Activated naive CD4-positive, alpha-beta T cell treated with anti-CD3 and anti-CD28 coated beads for 36 hours (primary cell): ENCODE measurements at places on chromosomes 7 and 10.

- no peaks in the 10 kb centered on the region for H3K27me3 ChIP-seq
- H3K4me3 ChIP-seq: no peak overlapping the region
- H3K36me3 ChIP-seq: no peaks in the 10 kb centered on the region
These were observed 33.5 kb downstream of the LYZL2 start for GRCh38 chr10:30596013-30596412.

DNA sequence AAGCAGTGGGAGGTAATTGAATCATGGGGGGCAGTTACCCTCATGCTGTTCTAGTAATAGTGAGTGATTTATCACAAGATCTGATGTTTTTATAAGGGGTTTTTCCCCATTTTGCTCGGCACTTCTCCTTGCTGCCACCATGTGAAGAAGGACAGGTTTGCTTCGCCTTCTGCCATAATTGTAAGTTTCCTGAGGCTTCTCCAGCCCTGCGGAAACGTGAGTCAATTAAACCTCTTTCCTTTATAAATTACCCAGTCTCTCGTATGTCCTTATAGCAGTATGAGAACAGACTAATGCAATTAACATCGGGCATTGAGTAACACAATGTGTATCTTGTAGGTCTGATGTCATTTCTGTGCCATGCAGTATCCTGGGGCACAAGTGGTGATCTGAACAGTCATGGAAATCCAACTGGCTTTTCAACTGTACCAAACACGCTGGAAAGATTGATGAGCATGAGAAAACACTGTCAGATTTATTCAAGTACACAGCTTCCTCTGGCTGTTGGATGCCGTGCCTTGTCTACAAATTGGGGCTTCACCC lies 208.6 kb upstream of the KIAA1217 start:
- H3K36me3 ChIP-seq: no peaks in the 10 kb centered on the region
- H3K27ac ChIP-seq: no peak overlapping the region
- H3K27me3 ChIP-seq: no peaks in the 10 kb centered on the region
- no peak overlapping the region for H3K4me3 ChIP-seq
- DNase-seq: no peak

DNA sequence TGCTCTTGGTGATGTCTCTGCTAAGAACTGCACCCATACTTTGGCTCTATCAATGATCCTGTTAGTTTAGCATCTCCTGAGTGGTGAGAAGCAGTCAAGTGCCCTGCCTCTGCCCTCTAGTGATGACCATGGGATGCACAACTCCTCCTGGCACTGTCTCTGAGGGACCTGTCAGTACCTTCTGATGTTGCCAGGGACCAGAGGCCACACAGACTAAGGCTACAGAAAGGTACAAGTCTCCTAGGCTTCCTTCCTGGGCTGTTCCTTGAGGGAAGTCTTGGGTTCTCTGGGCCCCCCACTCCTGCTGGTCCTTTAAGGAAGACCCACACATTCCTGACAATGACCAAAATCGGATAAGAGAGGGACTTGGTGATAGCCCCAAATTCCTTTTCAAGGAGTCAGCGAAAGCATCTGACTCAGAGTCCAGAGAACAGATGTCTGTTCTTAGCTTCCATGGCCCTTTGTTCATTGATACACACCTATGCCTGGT lies 15.3 kb downstream of the NKX2-3 start:
- no peaks in the 10 kb centered on the region for H3K4me1 ChIP-seq
- H3K4me3 ChIP-seq: no peak overlapping the region
- no peak overlapping the region for H3K27ac ChIP-seq
- peak; percentile 40 for DNase-seq

- no peaks in the 10 kb centered on the region for H3K36me3 ChIP-seq
- H3K4me1 ChIP-seq: peaks cover 20% of the 10 kb centered on the region
- H3K27ac ChIP-seq: no peak overlapping the region
- H3K27me3 ChIP-seq: no peaks in the 10 kb centered on the region
These were observed 186.9 kb upstream of the ADO start for GRCh38 chr10:62617652-62618051.

- H3K4me1 ChIP-seq: no peaks in the 10 kb centered on the region
- peak; percentile 37 for DNase-seq
- H3K27me3 ChIP-seq: no peaks in the 10 kb centered on the region
- H3K4me3 ChIP-seq: no peak overlapping the region
- no peaks in the 10 kb centered on the region for H3K36me3 ChIP-seq
These were observed 235.0 kb upstream of the PLPP4 start for GRCh38 chr10:120221873-120222485.

DNA sequence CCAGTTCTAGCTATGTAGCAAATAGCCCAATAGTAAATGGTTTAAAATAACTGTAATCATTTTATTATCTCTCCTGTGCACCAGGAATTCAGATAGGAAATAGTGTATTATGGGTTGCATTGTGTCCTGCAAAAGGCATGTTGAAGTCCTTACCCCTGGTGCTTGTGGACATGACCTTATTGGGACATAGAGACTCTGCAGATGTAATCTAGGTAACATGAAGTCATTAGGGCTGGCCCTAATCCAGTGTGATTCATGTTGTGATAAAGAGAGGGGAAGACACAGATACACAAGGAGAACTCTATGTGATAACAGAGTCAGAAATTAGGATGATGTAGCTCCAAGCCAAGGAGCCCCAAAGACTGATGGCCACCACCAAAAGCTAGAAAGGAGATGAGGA lies 462.8 kb downstream of the GALNT17 start:
- no peaks in the 10 kb centered on the region for H3K36me3 ChIP-seq
- no peak for DNase-seq
- no peak overlapping the region for H3K27ac ChIP-seq
- H3K27me3 ChIP-seq: no peaks in the 10 kb centered on the region

DNA sequence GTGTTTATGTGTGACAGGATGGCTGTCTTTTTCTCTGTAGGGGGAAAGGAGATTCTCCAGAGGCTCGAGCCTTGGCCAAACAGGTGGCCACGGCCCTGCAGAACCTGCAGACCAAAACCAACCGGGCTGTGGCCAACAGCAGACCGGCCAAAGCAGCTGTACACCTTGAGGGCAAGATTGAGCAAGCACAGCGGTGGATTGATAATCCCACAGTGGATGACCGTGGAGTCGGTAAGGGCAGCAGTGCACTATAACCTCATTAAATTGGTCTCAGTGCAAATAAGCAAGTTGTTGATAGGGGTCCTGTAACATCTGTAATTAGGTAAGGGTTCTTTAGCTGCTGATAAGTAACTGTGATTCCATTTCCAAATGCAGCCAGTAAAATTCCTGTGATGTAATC lies 56.4 kb downstream of the AP3M1 start:
- peaks cover 5% of the 10 kb centered on the region for H3K36me3 ChIP-seq
- H3K4me3 ChIP-seq: no peak overlapping the region
- no peaks in the 10 kb centered on the region for H3K4me1 ChIP-seq

DNA sequence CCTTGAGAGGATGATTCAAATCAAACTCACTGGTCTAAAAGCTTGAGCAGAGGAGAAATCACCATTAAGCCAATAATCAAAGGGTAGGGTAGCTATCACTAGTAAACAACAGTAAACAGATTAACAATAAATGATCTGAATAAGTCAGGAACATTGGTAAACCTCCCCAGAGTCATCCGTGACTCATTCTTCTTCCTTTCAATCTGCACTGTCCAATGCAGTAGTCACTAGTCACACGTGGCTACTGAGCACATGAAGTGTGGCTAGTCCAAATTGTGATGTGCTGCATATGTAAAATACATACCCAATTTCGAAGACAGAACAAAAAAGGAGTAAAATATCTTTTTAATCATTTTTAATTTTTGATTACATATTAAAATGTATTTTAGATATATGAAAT lies 64.0 kb downstream of the ERCC6 start:
- H3K4me3 ChIP-seq: no peak overlapping the region
- DNase-seq: no peak
- H3K36me3 ChIP-seq: peaks cover 59% of the 10 kb centered on the region
- H3K4me1 ChIP-seq: no peaks in the 10 kb centered on the region

GRCh38 chr10:83824099-83824498 lies 315.2 kb upstream of the GHITM start:
- no peak for DNase-seq
- no peaks in the 10 kb centered on the region for H3K4me1 ChIP-seq
- H3K4me3 ChIP-seq: no peak overlapping the region
- H3K36me3 ChIP-seq: no peaks in the 10 kb centered on the region
- no peak overlapping the region for H3K27ac ChIP-seq

DNA sequence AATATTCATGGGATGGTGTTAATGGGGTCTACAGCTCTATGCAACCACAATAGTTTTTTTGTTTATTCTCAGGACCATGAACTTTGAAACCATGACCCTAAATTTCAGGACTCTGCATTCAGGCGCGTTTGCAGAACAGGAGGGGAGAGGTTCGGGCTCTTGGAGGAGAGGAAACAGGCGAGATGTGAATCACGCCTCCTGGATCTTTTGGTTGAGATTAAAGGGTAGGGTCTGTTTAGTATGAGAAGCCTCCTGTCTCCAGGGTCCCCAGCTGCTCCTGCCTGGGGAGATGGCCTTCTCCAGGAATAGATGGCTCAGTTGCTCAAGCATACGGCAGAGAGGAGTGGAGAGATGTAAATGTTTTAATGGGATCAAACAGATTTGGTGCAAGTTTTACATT lies 18.2 kb downstream of the TLL2 start:
- peaks cover 3% of the 10 kb centered on the region for H3K27me3 ChIP-seq
- H3K4me3 ChIP-seq: no peak overlapping the region
- H3K27ac ChIP-seq: no peak overlapping the region
- H3K36me3 ChIP-seq: no peaks in the 10 kb centered on the region
- H3K4me1 ChIP-seq: no peaks in the 10 kb centered on the region

DNA sequence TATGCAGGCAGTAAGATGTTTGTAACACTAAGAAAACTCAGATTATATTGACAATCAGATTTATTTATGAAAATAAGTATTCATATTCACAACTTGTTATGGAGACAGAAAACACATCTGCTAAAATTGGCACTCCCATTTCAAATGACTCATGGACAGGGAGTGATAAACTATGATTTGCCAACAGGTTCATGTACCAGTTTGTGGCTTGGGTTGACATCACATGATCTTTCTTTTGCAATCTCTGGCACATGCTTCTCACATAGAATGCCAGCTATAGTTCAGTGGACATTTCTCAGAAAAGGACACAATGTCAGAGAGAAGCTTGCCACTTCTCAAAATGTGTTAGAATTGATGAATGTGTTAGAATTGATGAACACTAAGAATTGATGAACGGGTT lies 663.2 kb upstream of the ANKRD30A start:
- no peak overlapping the region for H3K27ac ChIP-seq
- peaks cover 1% of the 10 kb centered on the region for H3K36me3 ChIP-seq
- DNase-seq: no peak
- H3K4me3 ChIP-seq: no peak overlapping the region
- H3K4me1 ChIP-seq: no peaks in the 10 kb centered on the region

DNA sequence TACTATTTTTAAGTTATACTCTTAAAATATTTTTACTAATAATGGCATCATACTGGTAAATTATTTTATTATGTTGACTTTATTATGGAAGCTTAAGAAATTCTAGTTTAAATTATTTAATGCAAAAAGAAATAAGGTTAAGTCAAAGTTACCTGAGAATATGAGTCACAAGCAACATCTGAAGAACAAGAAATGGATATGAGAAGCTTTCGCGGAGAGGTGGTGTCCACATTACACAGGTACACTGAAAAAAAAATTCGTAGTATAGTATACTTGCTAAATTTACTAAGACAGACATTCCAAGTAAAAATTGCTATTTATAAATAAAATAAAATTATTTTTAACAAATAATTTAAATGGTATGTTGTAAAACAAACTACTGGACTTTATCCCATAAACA lies 143.8 kb downstream of the AVL9 start:
- H3K27me3 ChIP-seq: peaks cover 5% of the 10 kb centered on the region
- no peak overlapping the region for H3K4me3 ChIP-seq
- no peaks in the 10 kb centered on the region for H3K36me3 ChIP-seq
- H3K4me1 ChIP-seq: peaks cover 7% of the 10 kb centered on the region

DNA sequence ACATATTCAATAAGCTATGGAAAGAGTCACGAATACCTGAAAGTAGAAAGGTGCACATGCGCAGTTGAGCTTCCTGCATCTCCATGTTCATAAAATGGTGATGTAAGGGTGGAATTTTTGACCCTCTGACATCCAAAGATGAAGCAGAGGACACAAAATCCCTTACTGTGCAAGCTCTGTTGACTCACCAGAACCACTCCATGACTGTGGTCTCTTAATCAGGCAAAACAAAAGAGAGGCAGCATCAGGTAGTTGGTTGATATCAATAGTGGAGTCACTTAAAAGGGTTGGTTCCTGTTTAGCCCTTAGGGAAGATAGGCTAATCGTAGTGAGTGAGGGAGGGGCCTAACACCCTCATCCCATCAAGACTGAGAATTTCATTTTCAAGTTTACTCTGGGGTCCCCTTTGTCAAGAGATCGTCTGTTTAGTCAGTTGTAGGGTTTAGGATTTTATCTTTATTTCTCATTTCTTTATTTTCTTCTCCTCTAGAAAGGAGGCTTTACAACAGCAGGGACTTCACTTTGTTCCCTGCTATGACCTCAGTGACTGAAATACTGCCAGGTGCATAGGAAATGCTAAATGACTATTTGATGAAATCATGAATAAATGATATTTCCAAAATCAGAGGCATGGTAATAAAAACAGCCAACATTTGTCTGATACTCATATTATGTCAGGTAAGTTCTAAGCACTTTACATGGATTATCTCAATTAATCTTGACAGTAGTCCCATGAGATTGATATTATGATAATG lies 98.1 kb downstream of the CD36 start:
- H3K27ac ChIP-seq: no peak overlapping the region
- no peaks in the 10 kb centered on the region for H3K27me3 ChIP-seq
- H3K4me3 ChIP-seq: no peak overlapping the region
- DNase-seq: no peak

GRCh38 chr10:5959581-5960069 lies 17.7 kb downstream of the IL15RA start:
- no peaks in the 10 kb centered on the region for H3K4me1 ChIP-seq
- no peaks in the 10 kb centered on the region for H3K27me3 ChIP-seq
- DNase-seq: no peak
- no peak overlapping the region for H3K27ac ChIP-seq
- peaks cover 25% of the 10 kb centered on the region for H3K36me3 ChIP-seq

GRCh38 chr10:54133203-54133602 lies 667.8 kb downstream of the PCDH15 start:
- H3K4me3 ChIP-seq: no peak overlapping the region
- H3K36me3 ChIP-seq: no peaks in the 10 kb centered on the region
- no peak overlapping the region for H3K27ac ChIP-seq
- no peak for DNase-seq
- H3K4me1 ChIP-seq: no peaks in the 10 kb centered on the region
- no peaks in the 10 kb centered on the region for H3K27me3 ChIP-seq
